Stimulated activated CD8-positive, alpha-beta memory T cell treated with anti-CD3 and anti-CD28 coated beads, Interleukin-7, amount 100 ng/mL, for 1 hour (primary cell): ENCODE measurements at places on chromosomes 1 and 21.

DNA sequence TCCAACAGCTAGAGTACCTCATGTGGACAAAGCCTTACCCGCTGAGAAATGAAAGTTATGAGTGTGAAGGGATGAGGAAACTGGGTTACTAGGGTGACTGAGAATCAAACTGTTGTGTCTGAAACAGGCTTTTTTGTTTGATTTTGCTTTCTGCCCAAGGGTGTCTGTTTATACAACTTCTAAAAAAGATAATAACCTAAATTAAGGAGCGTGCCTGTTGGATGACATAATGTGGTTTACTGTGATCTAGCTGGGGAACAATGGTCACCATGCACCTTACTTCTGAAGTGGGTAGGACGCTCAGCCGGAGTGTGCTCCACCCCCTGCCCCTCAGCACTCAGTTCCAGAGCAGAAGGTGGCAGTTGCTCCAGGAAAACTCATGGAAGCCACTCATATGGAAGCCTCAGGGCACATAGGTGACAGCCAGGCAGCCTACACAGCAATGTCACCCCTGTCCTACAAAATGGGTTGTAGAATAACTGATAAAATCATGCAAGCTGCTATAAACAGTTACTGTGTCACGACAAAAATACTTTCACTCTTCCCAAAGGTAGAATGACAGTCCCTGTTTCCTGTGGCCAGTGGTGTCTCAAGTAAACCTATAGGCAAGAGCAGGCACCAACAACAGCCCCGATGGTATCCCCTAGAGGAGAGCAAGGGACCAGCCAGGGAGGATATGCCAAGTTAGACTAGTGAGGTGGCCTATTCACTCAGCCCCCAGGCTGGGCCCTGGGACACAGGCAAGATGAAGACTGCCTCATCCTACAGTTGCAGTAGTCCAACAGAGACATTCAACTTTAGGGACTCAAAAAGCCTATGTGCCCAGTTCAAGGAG, 29.3 kb downstream of the SIPA1L2 start:
- DNase-seq, result no peak

GRCh38 chr1:45516036-45516435, 5.6 kb downstream of the PRDX1 start:
- no peak for DNase-seq

DNA sequence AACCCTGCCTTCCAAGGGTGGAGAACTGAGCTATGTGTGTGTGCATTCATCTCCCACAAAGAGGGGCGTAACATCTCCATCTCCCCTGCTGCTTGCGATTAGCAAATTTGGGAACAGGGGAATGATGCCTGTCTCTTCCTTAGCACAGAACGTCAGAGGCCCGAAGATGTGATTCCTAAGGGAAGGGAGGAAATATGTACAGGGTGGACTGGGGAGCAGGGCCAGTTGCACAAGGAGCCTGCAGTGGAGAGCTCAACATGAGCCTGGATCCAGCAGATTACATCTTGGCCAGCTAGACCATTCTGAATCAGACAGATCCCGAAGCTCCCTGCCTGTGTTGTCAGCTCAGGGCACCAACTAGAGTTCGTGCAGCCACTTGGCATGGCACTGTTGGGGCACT, 118.1 kb downstream of the NGF start:
- no peak for DNase-seq

GRCh38 chr1:231934797-231935196, 308.2 kb downstream of the DISC1 start:
- DNase-seq, result no peak

GRCh38 chr1:143720087-143721023, 251.4 kb downstream of the FAM72C start:
- DNase-seq, result no peak

- no peak for DNase-seq
Measured at GRCh38 chr1:21298981-21299391, 8.7 kb upstream of the ECE1 start.

GRCh38 chr1:167339405-167339804, 118.7 kb downstream of the POU2F1 start:
- DNase-seq, result no peak

DNA sequence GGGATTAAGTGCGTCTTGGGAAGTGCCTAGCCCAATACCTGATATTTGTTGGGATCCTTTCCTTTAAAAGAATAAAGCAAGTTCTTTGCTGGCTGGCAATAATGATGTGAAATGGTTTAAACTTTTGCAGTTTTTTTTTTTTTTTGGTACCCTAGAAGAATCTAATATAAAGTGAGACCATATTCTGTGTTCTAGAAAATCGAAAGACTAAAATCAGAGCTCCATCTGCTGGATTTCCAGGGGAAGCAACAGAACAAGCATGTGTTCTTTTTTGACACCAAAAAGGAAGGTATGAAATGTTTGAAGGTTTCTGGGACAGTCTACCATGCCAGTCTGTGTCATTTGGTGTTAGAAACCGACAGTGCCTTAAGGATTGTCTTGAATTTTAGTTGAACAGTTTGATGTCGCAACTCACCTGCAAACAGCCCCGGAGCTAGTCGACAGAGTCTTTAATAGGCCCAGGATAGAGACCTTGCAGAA, 6.4 kb downstream of the UTP11 start:
- DNase-seq, result no peak

DNA sequence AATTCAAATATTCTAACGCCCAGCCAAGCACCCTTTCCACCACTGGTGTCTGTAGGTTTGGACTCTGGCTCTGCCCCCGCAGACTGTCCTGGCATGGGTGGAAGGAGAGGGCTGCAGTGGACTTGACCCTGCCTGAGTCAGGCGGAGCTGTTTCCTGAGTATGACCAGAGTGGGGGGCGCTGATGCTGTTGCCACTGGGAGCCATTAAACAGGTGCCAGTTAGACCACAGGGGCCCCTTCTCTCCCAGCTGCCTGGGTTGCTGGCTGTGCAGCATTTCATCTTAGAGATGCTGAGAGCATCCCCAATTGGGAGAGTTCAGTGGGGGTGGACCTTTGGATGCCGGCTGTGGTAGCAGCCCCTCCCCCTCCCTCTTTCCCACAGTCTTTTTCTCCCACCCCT, 539.5 kb downstream of the MATN1 start:
- no peak for DNase-seq

DNA sequence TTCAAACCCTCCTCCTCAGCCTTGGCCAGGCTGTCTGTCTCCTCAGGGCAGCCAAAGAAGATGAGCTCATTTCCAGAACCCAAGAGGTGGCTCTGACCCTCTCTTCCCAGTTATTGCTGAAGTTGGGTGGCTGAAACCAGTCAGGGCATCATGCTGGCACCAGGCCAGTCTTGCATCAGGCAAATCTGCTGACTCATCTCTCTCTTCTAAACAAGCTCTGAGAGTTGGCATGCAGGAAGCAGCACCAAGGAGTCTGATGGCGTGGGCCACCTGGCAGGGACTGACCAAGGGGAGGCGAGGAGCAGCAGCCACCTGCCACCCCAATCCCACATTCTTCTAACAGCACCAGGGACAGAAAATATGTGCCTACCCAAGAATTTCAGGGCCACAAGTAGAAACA, 104.8 kb upstream of the ATP1A1 start:
- DNase-seq, result no peak

DNA sequence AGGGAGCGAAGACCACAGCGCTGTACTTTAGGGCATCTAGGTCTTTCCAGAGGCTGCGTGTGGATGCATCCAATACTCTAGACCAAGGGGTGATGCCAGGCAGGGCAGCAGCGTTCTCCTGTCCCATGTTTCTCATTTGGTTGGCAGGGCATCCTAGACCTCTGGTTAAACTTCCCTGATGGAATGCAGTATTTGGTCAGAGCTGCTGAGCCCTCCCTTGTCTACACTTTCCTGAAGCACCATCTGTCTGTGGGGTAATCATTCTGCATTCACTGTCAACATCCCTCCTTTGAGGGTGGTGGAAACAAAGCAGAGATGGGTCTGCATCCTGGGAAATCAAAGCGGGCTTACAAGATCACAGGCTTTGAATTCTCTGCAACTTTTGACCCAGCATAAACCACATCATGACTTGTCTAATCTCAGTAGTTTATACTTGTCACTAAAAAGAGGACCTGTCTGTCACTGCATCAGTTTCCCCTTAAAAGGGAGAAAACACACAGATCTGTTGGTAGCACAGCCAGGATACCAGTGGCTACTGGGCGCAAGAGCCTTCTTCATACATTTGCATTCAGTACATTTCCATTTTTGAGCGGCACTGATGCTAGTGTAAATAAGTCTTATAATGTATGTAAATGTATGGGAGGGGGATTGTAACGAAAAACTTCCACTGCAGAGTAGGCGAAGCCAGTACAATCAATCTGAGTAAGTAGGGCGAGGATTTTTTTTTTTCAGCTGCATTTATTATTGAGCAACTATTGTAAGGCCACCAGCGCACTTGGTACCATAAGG, 106.3 kb downstream of the GALNT2 start:
- DNase-seq, result no peak

DNA sequence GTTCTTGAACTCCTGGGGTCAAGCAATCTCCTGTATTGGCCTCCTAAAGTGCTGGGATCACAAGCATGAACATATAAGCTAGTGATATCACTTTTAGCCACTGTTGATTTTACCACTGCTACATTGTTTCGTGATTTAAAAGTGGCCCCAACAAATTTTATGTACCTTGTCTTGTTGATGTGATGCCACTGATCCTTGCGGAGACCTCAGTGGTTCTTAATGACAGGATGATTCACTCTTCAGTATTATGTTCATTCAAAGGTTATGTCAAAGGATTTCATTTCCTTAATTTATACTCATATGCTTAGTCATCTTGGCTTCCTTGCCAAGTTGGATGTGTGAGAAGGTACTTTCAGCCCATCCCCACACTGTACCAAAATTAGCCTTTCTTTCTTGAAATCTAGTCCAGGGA, 12.1 kb downstream of the PRKACB start:
- DNase-seq, result no peak

GRCh38 chr1:186122837-186123236, 252.2 kb downstream of the TPR start:
- no peak for DNase-seq

GRCh38 chr1:39733161-39733560, 5.5 kb upstream of the PPIE start:
- no peak for DNase-seq

GRCh38 chr1:12585536-12585935, 32.5 kb downstream of the DHRS3 start:
- no peak for DNase-seq

DNA sequence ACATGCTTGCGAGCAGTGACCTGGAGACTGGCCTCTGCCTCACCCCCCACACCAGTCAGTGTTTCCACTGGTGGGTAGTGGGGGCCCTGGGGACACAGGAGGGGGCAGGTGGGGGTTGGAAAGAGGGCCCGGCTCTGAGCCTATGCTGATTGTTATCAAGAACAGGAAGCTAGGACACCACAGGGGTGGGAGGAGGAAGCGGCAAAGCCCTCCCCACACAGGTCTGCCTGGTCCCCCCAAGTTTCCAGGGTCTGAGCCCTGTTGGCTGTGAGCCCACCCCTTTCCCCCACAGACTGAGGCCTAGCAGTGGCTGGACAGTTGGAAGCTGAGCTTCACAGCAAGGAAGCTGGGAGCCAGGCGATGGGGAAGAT, 1.6 kb upstream of the PTPN7 start:
- DNase-seq, result no peak

DNA sequence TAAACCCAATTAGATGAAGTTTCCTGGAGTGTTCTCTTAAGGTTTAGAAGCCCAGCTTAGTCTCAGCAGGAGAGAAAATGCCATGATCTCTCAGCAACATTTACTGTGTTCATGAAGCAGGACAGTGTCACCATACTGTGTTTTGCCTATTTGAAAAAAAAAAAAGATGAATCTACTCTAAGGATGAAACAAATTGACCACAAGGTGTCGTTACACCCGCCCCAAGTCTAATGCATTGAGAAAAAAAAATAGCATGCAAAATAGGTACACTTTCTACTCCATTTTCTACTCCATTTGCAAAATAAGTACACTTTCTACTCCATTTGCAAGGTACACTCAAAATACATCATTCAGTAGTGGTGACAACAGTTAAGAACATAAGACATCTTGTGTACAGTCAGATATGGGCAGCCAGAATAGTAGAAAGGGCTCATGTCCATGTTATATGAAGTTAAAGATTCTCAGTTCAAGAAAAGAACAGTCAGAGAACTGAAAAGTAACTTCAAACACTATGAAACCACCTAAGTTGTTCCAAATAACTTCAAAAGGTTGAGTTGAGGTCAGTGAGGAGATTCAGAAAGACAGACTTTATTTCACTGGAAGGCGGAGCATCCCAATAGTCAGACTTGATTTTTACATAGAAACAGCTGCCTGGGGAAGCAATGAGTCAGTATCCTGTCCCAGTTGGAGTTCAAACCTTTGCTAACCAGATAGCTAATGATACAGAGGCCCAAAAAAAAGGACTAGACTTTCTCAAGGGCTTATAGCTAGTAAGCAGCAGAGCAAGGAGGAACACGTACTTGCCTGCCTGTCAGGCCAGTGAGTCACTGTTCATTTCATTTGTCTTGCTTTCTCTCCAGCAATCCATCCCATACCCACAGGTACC, 13.3 kb downstream of the PLPPR5 start:
- no peak for DNase-seq

- DNase-seq, result no peak
Measured at GRCh38 chr1:180239145-180240096, 9.4 kb downstream of the LHX4 start.

DNA sequence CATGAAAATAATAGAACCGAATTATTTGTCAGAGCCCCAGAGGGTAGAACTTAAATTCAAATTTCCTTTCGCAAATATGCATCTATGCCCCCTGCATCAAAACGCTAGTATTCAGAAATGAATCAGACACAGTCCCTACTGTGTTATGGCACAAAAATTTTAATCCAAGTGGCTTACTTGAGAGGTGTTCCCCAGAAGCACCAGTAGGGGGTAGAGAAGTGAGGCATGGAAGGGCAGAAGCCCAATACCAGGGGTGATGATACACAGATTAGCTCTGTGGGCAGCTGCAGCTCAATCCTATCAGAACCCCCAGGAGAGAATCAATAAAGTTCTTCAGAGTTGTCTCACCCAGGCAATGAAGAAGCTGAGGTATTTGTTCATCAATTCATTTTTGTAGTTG, 342.2 kb downstream of the OMA1 start:
- no peak for DNase-seq

DNA sequence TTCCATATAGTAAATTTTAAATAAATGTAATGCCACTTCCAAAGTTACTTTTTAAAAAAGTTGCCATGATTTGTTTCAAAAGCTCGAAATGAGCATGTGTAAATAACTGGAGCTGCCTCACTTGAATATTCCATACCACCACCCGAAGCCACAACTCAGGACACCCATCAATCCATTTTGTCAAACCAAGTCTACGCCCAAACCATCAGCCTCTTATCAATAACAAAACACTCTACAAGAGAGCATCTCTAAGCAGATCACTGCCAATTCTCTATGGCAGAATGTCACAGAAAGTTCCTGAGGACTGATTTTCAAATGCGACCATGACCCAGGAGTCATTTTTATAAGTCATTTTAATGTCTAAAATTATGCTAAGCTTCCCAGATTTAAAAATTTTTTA, 4.5 kb downstream of the HNRNPR start:
- DNase-seq, result no peak

DNA sequence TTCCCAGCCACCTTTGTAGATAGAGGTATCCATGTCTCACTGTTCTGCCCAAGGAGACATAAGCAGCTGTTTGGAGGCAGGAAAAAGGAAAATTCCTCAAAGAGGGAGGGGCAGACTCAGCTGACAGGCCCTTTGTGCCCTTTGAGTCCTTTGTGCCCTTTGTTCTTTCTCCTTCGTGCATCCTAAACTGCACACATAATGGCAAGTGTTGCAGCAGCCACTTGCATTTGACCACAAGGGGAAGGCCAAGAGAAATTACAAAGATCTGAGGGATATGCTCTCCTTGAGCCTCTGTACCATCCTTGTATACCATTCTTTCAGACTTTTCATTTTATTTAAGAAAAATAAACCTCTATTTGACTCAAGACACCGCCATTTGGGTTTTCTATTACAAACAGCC, 71.8 kb upstream of the PKN2 start:
- DNase-seq, result no peak
